NCI-H748 treated with DMSO at 0.1 percent for 48 hours (cell line): ENCODE measurements at places on chromosomes 11 and 22.

- DNase-seq = no peak
Measured at GRCh38 chr11:96169250-96169649, 173.7 kb downstream of the MAML2 start.

DNA sequence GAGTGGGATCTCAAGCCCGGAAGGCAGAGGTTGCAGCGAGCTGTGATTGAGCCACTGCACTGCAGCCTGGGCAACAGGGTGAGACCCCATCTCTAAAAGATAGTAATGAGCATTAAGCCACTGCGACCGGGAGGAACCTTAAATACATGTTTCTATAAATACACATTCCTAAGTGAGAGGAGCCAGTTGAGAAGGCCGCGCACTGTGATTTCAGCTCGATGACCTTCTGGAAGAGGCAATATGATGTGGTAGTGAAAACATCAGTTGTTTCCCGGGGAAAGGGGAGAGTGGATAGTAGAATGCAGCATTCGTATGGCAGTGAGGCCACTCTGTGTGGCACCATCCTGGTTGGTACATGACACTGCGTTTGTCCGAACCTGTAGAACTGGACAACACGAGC, 18.0 kb downstream of the PTDSS2 start:
- no peak for DNase-seq

GRCh38 chr11:70305501-70305900, 35.0 kb downstream of the PPFIA1 start:
- no peak for DNase-seq

GRCh38 chr22:19848298-19849224, 6.1 kb downstream of the GNB1L start:
- no peak for DNase-seq

- DNase-seq = no peak
Measured at GRCh38 chr11:34819740-34820482, 96.3 kb downstream of the APIP start.

GRCh38 chr22:30947816-30948454, 20.6 kb downstream of the MORC2 start:
- no peak for DNase-seq

DNA sequence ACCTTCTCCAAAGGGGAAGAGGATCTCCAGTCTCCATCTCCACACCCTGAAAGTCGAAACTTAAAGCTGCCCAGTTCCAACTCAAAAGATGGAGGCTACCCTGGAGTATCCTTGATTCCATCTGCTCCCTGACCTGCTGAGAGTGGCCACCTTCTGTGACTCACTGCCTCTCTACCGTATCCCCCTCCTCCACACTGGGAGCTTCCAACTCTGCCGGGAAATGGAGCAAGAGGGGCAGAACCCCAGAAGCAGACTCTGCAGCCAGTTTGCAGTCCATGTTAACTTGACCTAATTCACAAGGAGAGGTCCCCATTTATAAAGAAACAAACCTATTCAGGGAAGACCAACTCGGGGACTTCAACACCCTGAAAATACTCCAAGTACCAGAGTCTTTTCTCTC, 22.0 kb upstream of the IRAG1 start:
- no peak for DNase-seq

- DNase-seq = no peak
Measured at GRCh38 chr22:47036936-47037485, 274.6 kb downstream of the TBC1D22A start.

- DNase-seq = no peak
Measured at GRCh38 chr11:71144736-71145135, 107.6 kb downstream of the SHANK2 start.

- DNase-seq = no peak
Measured at GRCh38 chr11:130100381-130101095, 30.8 kb downstream of the APLP2 start.

- DNase-seq = no peak
Measured at GRCh38 chr11:34653851-34654482, 33.1 kb downstream of the EHF start.

DNA sequence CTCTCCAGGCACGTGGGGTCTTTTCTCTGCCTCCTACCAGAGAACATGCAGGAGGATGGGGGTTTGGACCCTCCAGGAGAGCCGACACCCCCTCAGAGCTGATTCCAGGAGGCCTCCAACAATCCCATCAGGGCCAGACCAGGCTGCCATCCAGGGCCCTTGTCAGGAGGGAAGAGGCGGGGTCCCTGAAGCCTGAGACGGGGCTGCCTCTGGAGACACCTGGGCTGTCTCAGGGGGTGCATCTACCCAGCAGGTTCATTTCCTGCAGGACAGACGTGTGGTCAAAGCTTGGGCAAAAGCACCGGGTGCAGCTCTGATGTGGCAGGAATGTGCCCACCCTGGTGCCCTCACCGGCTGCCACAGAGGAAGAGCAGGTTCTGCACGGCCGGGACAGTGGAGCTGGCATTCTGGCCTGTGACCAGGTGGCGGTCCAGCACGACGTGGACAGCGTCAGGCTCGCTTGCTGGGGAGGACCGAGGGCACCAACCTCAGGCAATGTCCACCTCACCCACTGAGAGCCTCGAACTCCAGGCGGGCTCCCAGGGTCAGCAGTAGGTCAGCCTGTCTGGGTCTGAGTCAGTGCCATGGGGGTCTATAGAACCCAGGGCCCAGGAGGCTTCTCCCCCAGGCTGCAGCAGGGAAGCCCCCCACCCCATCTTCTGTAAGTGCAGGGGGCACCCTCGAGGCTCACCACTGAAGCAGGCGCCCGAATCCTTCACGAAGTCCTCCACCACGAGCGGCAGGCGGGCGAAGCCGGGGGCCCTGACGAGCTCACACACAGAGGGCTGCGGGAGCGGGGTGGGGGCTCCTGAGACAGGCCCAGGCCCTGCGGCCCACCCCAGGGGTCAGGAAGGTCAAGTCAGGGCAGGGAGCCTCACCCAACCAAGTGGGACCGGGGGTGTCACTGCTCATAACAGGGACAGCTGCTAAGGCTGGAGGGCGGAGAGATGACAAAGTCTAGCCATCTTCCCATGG, 6.4 kb downstream of the GATD1 start:
- DNase-seq = no peak

DNA sequence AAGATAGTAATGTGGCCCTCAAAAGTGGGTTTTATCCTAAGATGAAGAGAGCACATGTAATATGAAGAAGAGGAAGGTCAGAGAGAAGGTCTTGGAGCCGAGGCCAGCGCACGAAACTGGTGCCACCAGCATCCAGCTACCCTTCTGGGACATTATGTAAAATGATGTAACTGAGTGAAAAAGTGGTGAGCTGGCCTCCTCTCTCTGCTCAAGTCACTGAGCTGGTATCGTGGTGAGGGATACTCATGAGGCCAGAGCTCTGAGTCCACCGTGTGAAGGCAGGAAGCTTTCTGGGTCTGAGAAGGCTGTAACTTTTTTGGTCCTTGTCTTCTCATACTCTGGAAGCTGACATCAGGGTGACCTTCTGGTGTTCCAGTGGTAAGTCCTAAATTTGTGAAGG, 25.1 kb downstream of the RNF185 start:
- DNase-seq = no peak

- no peak for DNase-seq
Measured at GRCh38 chr22:38065539-38065938, 8.3 kb downstream of the PICK1 start.

GRCh38 chr11:125625225-125625629, 264 bp downstream of the CHEK1 start:
- DNase-seq = no peak

GRCh38 chr22:37260901-37261336, 16.9 kb upstream of the RAC2 start:
- DNase-seq = no peak

DNA sequence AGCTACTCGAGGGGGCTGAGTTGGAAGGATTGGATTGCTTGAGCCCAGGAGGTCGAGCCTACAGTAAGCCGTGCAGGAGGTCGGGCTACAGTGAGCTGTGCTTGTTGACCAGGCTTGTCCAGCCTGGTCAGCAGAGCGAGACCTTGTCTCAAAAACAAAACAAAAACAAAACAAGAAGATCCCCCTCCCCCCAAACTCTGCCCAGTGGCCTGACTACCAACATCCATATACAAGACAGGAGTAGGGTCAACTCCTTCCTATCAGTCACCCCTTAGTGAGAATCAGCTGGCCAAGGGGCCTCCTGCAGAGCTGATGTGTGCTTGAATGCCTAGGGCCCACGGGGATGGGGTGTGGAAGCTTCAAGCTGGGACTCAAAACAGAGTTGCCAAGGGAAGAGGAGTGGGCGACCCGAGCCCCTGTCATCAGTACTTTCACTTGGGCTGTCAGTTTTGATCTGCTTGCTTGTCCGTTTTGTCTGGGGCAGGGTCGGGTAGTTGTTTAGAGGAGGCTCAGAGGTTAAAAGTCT, 942 bp upstream of the TSPAN18 start:
- DNase-seq = no peak

DNA sequence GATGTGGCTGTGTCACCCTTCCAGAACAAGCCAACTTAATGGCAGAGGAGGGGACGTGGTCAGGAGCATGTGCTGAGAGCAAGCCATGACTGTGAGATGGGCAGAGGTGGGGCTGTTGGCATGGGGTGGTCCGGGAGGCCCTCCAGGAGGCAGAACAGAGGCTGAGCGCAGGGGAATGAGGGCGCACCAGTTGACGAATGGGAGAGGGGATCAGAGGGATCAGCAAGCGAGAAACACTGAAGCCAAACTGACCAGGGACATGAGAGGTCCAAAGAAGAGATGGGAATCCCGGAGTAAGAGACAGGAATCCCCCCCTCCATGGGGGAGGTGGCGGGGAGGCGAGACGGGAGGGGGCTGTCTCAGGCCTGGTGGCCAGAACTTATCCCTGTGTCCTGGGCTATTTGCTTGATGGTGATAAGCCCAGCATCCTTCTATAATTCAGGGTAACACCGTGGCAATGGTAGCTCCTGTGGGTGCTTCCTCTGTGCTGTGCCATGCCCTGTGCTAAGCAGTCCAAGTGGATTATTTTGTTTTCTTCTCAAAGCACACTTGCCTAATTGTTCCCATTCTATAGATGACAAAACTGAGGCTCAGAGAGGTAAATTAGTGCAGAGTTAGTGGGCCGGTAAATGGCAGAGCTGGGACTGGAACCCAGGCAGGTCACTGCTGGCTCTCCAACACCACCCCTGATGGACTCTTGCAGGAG, 83.4 kb upstream of the SHISAL1 start:
- no peak for DNase-seq

DNA sequence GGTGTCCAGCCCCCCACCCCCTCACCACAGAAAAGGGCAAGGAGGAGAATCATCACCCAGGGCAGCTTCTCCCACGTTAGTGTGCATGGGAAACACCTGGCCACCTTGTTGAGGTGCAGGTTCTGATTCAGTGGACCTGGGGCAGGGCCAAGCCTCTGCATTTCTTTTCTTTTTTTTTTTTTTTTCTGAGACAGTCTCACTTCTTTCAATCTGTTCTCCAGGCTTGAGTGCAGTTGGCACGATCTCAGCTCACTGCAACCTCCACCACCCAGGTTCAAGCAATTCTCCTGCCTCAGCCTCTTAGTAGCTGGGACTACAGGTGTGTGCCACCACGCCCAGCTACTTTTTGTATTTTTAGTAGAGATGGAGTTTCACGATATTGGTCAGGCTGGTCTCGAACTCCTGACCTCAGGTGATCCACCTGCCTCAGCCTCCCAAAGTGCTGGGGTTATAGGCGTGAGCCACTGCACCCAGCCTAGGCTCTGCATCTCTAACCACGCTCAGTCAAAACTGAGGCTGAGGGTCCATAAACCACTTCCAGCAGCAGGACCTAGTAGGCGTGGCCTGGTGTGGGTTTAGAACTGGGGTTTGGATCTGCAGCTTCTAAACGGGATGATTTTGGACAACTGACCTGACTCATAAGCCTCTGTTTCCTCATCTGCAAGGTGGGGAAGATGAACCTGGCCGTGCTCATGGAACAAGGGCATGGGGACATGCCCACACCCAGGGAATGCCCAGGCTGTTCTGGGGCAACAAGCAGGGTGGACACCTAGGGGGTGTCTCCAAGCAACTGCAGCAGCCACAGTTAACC, 734 bp downstream of the ZP1 start:
- DNase-seq = no peak

DNA sequence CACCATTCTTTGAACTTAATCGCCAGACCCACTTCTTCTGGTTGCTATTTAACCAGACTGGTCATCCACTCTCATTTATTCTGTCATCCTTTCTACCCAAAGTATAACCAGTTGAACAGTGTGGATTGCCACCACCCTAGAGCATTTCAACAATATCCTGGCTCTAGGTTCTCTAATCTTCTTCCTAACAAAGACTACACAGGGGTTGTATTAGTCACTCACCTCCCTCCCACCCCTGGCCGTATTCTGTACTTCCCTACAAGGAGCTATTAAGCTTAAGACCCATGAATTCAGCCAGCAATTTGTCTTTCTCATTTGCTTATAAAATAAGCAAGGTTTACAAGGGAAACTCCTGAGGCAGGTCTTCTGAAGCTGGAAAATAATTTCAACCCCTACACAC, 46.9 kb upstream of the CEP126 start:
- no peak for DNase-seq

GRCh38 chr11:95070471-95070870, 3.8 kb downstream of the SRSF8 start:
- DNase-seq = no peak

DNA sequence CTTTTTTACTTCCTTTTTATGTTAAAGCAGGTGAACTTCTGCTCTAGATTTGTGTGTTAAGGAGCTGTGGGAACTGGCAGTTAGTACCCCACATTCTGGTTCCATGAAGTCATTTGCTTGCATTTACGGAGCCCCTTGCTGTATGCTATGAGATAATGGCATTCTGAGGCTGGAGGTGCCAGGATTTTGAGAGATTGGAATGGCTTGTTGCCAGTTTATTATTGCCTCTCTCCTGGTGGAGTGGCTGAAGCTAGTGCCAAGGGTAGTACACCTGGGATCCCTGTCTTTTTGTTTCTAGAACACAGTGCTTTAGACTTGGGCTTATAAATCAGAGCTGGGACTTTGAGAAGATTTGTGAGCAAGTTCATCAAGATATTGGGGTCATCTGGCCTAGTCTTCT, 73.8 kb downstream of the STIM1 start:
- no peak for DNase-seq

DNA sequence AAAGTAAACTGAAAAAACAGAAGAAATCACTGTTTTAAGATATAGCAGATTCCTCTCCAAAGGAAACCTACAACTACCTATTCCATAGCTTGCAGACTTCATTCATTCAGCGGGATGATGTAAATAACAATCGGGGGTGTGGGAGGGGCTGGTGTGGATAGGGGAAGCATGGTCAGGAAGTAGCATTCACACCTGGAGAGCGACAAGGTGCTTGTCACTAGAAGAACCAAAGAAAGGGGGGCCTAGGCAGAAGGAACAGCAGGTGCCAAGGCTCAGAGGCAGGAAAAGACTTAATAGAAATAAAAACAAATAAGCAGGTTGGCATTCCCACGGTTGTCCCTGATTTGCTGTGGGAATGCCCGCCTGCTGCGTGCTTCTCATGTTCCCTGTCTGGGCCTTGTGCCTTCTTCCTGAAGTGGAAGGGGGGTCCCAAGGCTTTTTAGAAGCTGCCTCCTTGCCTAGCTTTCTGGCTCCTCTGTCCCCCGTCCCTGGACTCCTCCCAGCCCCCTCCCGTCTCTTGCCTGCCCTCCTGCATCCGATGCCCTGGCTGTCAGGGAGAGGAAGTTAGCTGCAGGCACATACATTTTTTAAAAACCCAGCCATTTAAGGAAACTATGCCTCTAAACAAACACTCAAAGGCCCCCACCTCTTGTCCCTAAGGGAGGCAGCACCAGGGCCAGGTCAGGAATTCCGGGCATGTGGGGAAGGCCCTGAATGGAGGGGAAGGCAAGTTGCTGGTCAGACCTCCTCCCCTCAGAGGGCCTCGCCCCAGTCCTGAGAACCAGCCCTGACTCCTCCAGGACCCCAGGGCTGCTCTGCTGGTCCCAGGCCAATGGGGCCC, 54.7 kb upstream of the PRDM11 start:
- no peak for DNase-seq
